ENCODE measurements at places on chromosomes 6 and 20.

GRCh38 chr6:11437824-11438459 lies 99.6 kb upstream of the TMEM170B start:
- DNase-seq = no peak

DNA sequence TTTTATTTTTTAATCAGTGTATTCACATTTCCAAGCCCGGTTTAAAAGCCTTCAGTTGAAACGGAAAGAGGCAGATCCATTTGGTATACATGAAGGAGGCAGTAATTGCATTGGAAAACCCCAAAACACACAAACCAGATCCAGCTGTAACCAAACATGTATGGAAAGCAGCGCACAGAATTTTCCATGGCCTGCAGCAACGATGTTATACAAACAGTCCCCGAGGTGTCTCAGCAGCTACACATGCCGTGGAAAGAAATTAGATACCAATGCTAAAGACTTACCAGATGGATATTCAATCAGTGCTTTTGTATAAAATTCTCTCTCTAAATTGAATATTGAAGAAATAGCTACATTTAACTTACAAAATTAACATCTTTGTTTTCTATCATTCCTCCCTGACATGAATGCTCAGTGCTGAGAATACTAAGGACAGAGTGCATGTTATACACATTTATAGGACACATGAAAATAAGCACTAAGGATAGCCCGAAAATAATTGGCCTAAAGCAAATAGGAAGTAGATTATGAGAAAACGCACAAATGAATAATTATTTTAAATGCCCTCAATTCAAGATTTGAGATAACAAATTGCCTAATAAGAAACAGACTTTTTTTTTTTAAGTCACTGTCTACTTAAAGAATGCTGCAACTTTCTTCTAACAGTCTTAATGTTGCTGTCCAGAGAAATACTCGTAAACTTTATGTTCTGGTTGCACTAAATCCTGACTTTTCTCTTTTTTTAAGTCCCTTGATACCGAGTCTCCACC lies 713.1 kb downstream of the HDGFL1 start:
- DNase-seq = no peak

- DNase-seq = no peak
Observed at GRCh38 chr6:149266659-149267058, 50.9 kb upstream of the TAB2 start.

GRCh38 chr20:10609276-10609675 lies 64.5 kb downstream of the JAG1 start:
- no peak for DNase-seq

- no peak for DNase-seq
Observed at GRCh38 chr6:19714434-19715166, 122.6 kb upstream of the ID4 start.

- DNase-seq = no peak
Observed at GRCh38 chr20:17969278-17969883, 563 bp downstream of the MGME1 start.

DNA sequence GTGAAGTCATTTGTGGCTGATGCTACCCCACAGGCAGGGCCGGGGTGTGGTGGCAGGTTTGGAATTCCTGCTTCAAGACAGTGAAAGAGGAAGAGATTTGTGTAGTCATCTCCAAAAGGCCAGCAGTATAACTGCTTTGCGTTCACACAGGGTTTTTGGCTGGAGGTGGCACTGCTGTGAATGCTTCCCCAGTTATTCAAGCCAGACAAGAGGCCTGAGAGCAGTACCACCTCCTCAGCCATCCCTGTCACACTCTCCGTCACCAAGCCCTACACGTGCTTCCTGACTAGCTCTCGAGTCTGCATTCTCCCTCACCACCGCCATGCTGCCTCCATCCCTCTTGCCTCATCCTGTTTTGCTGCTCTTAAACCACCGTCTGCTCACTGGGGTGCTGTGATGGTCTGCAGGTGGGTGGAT lies 23.9 kb downstream of the ARMC2 start:
- no peak for DNase-seq

DNA sequence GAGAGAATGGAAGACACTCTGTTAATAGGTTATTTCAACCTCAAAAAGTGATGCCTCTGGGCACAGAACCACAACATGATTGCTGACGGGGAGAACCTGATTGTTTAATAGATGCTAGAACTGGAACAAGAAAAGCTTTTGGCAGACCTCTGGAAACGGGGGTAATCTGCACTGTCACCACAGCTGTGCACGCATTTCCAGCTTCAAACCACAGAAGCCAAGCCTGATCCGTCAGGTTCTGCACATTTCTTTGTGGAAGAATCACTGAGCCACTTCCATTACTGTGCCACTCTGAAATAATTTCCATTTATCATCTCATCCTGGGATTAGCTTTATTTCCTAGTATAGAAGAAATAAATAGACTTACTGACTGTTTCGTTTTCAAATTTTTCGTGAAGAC lies 309.3 kb downstream of the FARS2 start:
- DNase-seq = no peak

DNA sequence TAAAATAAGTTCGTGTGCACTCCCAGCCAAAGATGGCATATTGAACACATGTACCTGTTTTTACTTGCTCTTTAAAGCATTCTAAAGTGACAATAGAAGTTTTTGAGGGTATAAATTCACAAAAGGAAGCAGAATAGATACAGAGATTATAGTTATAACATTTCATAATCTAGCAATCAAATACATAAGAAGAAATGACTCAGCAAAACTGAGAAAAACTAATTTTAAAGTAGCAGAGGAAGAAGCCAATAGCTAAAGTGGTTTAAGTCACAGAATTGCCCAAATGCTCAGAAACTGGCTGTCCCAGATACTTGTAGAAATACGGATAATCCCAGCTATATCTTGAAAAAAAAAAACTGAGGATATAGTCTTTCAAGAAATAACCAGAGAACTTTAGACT lies 49.2 kb upstream of the TBC1D32 start:
- DNase-seq = no peak

GRCh38 chr6:167676666-167677421 lies 149.9 kb upstream of the AFDN start:
- no peak for DNase-seq

DNA sequence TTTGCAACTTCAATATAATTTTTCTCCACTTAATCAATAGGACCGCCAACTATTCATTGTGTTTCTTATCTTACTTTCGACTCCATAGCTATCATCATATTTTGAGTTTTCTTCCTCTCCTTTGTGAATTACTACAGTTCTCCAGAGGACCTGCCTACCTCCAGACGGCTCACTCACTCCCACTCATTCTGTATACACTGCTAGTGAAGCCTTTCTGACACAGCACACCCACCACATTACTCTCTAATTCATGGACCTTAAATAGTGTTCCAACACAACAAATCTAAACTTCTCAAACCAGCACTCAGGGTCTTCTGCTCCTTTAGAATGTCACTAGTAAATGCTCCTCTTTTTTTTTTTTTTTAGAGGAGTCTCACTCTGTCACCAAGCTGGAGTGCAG lies 23.8 kb downstream of the FKBP5 start:
- no peak for DNase-seq

- no peak for DNase-seq
Observed at GRCh38 chr6:23137611-23138010, 568.2 kb downstream of the HDGFL1 start.

- DNase-seq = no peak
Observed at GRCh38 chr6:143936778-143937667, 71.0 kb downstream of the PLAGL1 start.

- DNase-seq = no peak
Observed at GRCh38 chr6:10534419-10534762, 13.2 kb downstream of the GCNT2 start.

- no peak for DNase-seq
Observed at GRCh38 chr6:84707171-84707570, 57.2 kb downstream of the TBX18 start.

DNA sequence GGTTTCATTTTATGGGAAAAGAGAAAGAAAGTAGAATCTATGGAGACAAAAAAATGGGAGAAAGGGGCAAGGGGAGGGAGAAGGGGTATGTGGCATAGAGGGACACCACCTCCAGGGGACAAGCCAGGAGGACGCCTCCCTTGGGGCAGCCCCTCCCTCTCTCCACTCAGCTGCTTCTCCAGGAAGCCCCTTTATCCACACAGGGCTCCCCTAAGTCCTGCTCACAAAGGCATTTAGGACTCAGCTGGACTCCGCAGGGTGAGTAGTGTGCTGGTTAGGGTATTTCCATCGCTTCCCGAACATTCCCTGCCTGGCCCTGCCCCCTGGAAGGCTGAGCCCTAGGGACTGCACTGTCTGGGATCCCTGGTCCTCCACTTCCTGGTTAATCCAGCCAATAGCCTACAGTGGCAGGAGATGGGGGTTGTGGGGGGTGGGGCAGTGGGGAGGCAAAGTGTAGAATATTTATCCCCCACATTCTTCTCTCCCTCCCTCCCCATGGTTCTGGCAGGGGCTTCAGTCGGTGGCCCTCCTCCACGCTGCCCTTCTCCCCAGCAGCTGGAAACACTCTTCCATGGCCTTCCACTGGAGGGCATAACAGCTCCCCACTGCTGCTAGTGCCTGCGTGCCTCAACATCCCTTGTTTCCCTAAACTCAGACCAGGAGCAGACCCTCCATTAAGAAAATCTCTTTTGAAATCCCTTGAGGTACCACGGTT lies 84.8 kb downstream of the SNX5 start:
- DNase-seq = no peak

GRCh38 chr6:53528107-53528506 lies 16.8 kb downstream of the GCLC start:
- no peak for DNase-seq

GRCh38 chr20:2729251-2729713 lies 36.7 kb downstream of the EBF4 start:
- DNase-seq = no peak

- DNase-seq = no peak
Observed at GRCh38 chr20:63055575-63056235, 48.9 kb upstream of the BHLHE23 start.

- DNase-seq = no peak
Observed at GRCh38 chr6:5592886-5593519, 331.7 kb downstream of the FARS2 start.

GRCh38 chr20:25508083-25508770 lies 77.1 kb downstream of the NINL start:
- DNase-seq = no peak

GRCh38 chr6:137846772-137847313 lies 20.2 kb upstream of the TNFAIP3 start:
- DNase-seq = no peak

- no peak for DNase-seq
Observed at GRCh38 chr6:14638906-14639761, 521.6 kb downstream of the CD83 start.

DNA sequence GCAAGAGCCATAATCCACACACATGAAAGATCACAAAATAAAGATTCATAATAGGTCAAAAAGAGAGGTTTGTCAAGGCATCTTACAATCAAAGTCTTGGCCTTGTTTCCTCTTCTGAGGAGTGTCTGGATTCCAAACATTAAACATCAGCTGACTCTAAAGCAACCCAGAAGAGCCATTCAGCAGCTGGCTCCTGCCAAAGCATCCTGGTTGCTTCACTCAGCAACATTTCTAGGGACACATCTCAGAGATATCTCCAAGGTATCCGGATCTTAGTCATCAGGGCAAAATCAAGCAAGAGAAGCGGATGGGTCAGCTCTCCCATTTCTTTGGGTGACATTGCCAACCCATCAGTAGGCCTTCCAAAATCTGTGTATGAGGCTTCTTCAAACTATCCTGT lies 139.6 kb downstream of the KIF6 start:
- no peak for DNase-seq

DNA sequence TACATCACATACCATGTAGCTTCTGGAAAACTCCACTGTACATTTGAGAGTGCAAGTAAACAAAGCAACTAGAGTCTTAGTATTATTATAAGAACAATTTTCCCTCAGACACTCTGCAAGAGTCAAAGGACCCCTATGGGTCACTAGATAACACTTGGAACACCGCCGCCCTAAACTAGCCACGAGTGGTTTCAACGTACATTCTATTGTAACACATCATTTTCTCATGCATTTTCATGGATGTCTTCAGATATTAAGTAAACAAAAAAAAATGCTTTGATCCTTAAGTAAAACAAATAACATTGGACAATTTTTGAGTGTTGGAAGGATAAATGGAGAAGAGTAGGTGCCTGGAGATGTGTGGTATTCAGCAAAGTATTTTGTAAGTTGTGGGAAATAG lies 3.2 kb upstream of the RNF146 start:
- DNase-seq = no peak

DNA sequence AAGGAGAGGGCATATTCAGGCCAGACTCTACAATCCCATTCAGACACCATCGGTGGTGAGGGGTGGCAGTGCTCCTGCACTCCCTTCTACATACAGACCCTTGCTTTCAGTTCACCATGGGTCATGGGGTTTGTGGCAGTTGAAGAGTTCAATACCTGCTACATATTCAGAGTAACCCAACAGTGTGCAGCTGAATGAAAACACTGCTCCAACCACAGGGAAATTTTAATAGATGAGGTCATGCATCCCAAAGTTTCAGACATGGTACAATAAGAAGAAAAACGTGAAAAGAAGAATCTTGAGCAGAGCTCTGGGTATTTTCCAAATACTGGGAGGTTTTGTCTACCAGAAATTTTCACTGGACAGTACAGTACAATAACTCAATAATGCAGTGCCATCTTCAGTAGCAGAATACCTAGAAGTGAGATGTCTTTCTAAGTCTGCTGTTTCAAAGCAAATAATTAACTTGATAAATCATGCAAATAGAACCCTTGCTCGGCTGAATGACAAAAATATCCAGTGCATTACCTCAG lies 162.1 kb downstream of the PTPRK start:
- no peak for DNase-seq

- no peak for DNase-seq
Observed at GRCh38 chr20:49851991-49852390, 39.4 kb downstream of the SLC9A8 start.

- no peak for DNase-seq
Observed at GRCh38 chr20:41905199-41905598, 287.0 kb upstream of the CHD6 start.

DNA sequence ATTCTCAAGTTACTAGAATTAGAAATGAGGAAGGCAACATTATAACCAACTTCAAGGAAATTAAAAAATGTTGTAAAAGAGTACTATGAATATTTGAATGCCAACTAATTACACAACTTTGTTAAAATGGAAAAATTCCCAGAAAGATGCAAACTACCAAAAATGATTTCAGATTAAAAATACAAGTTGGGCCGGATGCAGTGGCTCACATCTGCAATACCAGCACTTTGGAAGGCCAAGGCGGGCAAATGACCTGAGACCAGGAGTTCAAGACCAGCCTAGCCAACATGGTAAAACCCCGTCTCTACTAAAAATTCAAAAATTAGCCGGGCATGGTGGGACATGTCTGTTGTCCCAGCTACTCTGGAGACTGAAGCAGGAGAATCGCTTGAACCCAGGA lies 874.2 kb upstream of the GJE1 start:
- no peak for DNase-seq

- no peak for DNase-seq
Observed at GRCh38 chr6:154604119-154604518, 93.6 kb upstream of the CNKSR3 start.

GRCh38 chr20:60427516-60427915 lies 469.3 kb downstream of the CDH26 start:
- DNase-seq = no peak

DNA sequence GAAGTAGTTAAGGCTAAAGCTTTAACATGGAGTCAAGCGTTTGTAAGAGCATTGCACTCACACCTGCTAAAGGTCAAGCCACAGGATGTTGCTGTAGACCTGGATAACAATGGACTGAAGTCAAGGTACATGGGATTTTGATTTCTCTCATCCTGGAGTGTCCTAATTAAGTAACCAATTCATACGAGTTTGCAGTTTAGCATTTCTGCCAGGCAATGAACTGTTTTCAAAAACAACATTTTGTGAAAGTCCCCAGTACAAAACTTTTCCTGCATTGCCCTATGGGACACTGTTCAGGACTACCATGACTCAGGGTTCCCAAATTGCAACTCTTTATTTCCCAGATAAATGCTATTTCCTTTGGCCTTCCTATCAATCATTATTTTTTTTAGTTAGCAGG lies 17.4 kb upstream of the SIRPB1 start:
- no peak for DNase-seq
